ENCODE measurements at places on chromosomes 13 and 19.

- no peak for DNase-seq
Observed at GRCh38 chr13:28585561-28585960, 73.4 kb upstream of the POMP start.

- DNase-seq: no peak
Observed at GRCh38 chr13:98004107-98004506, 50.6 kb downstream of the IPO5 start.

DNA sequence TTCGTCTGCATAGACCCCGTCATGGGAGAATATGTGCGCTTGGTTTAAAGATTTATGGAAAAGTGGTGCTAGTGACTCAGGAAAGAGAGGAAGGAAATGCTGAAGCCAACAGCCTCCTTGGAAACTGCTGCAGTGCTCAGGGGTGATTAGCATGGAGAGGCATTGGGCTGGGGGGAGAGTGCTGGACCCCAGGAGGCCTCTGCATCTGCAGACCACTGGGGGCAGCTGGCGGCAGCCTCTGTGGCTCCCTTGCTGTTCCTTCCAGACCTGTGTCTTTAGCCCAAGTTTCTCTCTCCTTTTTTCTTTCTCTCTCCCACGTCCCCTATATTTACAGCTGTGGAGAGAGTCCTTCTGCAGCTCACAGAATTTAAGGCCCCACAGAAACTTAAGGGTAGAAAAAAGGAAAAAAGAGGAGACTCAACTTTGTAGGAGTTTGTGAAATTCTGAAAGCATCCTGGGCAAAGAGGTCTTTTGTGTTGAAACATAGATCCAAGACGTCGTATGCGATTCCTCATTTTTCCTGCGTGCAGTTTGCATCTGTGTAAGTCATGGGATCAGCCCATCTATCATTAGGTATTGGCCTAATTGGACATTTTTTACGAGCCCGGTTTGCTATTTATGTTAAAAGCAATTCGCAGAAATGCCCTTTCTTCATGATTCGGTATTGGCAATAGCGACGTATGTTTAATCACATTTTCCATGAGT lies 116.2 kb upstream of the ZNF536 start:
- no peak for DNase-seq

GRCh38 chr19:46337487-46337886 lies 9.4 kb upstream of the PPP5C start:
- no peak for DNase-seq

- DNase-seq: no peak
Observed at GRCh38 chr13:94535231-94535630, 55.7 kb upstream of the DCT start.

DNA sequence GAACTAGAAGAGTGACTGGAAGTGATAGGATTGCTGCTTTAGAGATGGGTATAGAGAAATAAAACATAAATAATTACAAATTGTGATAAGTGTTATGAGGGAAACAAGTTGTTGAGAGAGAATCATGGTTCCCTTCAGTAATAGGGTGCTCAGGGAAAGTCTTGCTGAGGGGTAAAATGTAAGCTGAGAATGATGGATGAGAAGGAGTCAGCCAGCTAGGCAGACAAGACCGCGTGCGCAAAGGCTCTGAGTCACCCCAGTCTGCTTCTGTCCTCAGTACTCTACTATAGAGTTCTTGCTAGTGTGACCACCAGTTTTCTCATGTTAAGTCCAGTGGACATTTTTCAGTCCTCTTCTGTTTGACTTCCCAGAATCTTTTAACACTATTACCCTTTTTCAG lies 39.5 kb downstream of the PCCA start:
- DNase-seq: no peak

- no peak for DNase-seq
Observed at GRCh38 chr19:19630426-19630825, 2.4 kb upstream of the LPAR2 start.

- no peak for DNase-seq
Observed at GRCh38 chr13:26585136-26585535, 27.7 kb downstream of the WASF3 start.

GRCh38 chr13:46871557-46871956 lies 25.3 kb downstream of the HTR2A start:
- DNase-seq: no peak

GRCh38 chr13:70622796-70623195 lies 514.5 kb upstream of the KLHL1 start:
- no peak for DNase-seq

- DNase-seq: no peak
Observed at GRCh38 chr13:94829837-94830365, 117.6 kb upstream of the SOX21 start.

- DNase-seq: no peak
Observed at GRCh38 chr13:109384491-109385241, 401.7 kb downstream of the IRS2 start.

DNA sequence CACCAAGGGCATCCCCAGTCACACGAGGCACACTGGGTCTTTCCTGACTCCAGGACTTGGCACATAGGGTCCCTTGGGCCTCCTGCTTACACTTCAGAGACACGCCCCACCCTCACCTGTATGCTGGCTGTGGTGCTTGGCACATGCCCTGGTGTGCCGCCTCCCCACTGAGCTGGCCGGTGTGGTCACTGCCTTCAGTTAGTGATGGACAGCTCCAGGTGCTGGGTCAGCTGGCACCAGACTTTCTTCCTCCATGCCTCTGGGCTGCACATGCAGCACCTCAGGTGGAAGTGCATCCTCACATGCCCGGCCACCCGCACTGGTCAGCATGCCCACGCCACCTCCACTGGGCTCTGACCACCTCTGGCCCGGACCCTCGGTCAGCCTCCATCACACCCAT lies 52.9 kb downstream of the KLF2 start:
- no peak for DNase-seq

- DNase-seq: no peak
Observed at GRCh38 chr13:30165796-30166195, 141.6 kb downstream of the KATNAL1 start.

DNA sequence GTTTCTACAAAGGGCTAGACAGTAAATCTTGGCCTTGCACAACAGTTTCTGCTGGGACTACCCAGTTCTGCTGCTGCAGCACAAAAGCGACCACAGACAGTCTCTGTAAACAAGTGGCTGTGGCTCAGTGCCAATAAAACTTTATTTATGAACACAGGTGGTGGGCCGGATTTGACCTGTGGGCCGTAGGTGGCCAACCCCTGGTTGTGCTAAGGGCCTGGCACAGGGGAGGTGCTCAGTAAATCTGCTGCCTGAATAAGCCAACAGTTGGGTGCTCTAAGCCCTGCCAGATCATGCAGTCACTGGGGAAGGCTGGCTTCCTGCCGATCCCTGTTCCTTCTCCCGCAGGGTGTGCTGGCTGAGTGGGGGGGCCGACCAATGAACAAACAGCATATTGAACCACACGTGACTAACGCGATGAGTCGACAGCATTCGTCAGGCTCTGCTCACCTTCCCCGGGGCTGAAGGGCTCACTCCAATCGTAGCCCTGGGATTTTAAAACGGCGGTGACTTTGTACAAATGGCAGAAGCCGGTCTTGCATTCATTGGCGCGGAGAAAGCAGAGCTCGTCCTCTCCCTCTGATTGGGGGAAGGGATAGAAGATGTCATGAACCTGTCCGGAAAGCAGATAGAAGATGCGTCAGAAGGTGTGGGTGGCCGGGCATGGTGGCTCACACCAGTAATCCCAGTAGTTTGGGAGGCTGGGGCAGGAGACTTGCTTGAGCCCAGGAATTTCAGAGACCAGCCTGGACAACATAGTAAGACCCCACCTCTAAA lies 24.3 kb upstream of the MYDGF start:
- DNase-seq: peak; percentile 99

- no peak for DNase-seq
Observed at GRCh38 chr19:40006273-40006691, 9.4 kb downstream of the ZNF546 start.

DNA sequence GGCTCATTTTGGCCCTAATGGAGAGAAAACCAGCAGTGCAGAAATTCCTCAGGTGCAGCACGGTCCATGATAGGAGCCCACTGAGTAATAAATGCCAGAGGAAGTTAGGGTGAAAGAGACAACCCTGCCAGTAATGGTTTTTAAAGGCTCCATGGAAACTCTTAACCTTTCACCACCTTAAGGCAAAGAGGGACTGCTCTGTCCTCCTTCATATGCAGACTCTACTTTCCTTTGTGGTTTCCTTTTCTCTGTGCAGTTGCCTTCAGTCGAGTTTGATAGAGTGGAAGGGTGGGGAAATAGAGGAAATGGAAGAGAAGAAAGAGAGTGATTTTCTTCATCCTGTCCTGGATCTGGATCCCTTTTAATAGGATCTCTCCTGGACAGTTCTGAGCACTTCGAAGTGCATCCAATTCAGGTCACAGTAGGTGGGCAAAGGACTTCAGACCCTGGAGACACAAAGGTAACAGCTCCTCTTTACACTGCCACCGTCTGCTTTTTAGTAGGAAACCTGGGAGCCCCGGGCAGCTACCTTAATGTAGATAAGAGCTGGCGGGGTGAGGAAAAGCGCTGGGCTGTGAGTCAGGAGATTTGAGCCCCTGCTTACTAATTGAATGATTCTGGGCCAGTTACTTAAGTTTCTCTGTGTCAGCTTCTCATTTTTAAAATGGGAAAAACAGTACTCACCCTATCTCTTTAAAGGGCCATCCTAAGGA lies 294.8 kb downstream of the KCNRG start:
- no peak for DNase-seq

- no peak for DNase-seq
Observed at GRCh38 chr19:15722956-15723355, 4.9 kb upstream of the OR10H2 start.

DNA sequence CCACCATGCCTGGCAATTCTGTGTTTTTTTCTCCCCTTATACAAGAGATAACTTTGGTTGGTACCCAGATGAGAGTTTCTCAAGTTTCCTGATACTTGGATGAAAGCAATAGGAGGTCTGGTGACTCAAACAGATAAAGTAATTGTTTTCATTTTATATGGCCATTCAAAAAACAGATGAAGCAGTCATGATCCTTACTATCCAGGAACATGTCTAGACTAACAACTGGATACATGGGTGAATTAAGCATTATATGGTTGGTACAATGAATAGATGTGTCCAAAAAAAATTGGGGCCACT lies 8.5 kb downstream of the ZNF430 start:
- no peak for DNase-seq

- DNase-seq: no peak
Observed at GRCh38 chr19:31545777-31546176, 196.5 kb upstream of the TSHZ3 start.

DNA sequence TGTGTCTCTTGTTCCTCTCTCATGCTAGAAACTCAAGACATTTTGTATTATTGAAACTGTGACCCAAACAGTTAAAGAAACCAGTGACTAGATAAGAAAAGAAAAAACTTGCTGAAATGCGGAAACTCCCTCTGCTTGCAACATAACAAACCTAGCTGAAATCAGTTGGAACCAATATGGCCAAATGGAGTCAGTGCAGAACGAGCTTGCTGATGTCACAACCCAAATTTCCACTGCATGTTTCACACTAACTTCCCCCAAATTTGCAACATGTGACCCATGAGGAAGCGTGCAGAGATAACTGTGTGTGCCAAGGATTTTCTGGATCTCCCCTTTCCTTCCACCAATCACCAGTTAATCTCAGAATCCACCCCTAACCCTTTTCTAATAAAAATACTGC lies 208.0 kb downstream of the DLEU7 start:
- DNase-seq: no peak

- DNase-seq: no peak
Observed at GRCh38 chr13:109740121-109740520, 46.3 kb downstream of the IRS2 start.

DNA sequence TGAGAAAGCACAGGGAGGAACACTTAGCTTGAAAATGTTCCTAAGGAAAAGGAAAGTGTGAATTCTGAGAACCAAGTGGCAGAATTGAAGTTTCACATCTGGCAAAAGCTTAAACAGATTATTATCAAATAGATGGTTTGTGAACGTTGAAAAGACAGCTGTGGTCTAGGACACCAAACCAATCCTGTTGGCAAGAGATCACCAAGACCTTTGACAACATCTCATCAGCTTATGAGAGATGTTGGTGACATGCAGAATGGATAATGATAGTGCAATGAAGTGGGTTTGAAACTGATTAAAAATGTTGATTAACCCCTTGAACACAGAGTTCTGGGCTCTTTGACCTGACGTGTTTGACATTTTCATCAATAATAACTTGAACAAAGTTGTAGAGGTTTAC lies 74.6 kb upstream of the GPR183 start:
- DNase-seq: no peak

GRCh38 chr13:94505730-94506129 lies 26.2 kb upstream of the DCT start:
- DNase-seq: no peak

- DNase-seq: no peak
Observed at GRCh38 chr13:95479731-95480130, 72.8 kb upstream of the CLDN10 start.

GRCh38 chr13:113926951-113927660 lies 46.8 kb downstream of the C13orf46 start:
- DNase-seq: no peak

GRCh38 chr13:22201375-22201925 lies 530.6 kb downstream of the FGF9 start:
- DNase-seq: no peak

DNA sequence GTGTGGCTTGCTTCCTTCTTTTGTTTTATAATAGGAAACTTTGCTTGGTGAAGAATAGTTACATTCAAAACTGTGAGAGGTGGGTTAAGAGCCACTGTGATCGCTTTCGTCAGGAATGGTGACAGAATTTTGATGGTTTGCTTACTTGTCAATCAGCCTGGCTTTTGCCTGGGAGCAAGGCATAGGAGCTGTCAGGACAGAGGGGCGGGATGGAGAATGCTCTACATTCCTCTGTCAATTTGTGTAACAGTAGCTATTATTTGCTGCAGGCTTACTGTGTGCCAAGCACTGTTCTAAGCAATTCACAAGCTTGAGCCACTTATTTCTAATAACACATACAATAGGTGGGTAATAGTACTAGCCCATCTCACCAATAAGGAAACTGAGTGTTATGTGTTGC lies 28.1 kb upstream of the TNFSF11 start:
- DNase-seq: no peak

- DNase-seq: no peak
Observed at GRCh38 chr13:113367771-113368170, 3.8 kb upstream of the GRTP1 start.

GRCh38 chr13:106867249-106867648 lies 299.3 kb upstream of the ARGLU1 start:
- no peak for DNase-seq

DNA sequence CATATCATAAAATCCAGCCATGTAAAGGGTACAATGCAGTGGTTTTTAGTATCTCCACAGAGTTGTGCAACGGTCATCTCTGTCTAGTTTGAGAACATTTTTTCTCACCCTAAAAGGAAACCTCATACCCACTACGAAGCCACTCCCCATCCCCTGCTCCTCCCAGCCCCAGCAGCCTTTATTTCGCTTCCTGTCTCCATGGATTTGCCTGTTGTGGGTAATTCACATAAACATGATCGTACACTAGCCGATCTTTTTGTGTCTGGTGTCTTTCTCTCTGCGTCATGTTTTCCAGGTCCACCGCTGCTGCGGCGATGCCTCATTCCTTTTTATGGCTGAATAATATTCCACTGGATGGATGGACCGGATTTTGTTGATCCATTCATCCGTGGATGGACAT lies 28.6 kb downstream of the BICRA start:
- DNase-seq: no peak

Measured in keratinocyte (primary cell).